HFF-Myc (cell line): ENCODE measurements at places on chromosomes 16 and 17.

DNA sequence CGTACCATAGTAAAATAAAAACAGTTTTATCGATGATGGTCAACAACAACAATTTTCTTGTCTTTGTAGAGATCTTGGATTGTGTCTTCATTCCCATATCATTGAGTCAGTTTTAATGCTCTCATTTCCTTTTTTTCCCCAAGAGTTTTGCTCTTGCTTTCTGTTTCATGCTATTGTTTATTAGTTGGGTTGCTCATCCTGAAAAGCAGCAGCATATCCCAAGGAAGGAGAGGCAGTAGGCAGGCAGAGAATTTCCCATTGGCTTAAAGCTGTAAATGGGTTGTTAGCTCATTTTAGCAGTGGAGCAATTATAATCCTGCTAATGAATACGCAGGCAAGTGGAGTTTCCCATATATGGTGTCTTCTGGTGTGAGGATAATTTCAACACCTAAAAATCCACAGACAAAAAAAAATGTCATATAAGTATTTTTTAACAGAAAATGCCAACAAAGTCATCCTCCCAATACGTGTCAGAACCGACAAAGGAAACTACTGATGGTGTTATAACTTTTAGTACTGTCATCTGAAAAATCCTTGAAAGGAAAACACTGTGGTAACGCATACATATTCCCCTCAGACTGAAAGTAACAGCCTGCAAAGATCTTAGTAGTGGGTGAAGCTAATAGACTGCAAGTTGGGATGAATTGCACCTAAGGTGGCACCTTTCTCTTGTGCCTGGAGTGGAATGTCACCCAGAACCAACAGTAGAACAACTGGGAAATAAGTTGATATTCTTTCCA is 218.3 kb downstream of the FTO start:
- DNase-seq, result no peak

DNA sequence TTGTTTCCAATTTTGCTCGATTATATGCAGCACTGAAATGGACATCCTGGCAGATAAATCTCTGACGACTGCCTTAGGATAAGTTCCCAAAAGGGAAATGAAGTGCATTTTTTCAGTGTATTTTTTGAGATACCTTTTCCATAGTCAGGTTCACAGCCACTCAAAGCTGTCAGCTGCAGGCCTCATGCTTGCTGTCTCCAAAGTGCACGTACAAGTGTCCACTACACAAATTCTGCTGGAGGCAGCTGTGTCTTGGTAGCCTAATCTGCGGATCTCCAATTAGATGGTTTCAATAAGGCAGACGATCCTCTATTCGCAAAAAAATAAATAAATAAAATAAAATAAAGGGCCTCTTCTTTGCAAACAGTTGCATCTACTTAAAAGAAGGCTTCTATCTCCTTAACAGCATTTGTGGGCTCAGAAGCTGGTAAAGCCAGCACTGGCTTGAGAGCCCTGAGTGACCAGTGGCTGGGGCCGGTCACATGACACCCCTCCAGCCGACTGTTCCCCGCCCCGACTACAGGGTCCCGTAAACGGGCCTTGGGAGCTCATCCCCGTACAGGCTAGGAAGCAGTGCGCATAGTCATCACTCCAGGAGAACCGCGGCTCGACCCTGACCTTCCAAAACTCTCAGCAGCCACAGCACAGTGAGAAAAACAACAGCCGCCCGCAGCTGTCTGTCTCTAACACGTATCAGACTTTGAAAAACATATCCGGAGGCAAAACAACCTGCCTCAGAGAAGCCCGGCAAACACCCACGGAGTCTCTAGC is 18.8 kb downstream of the RPH3AL start:
- DNase-seq, result no peak

DNA sequence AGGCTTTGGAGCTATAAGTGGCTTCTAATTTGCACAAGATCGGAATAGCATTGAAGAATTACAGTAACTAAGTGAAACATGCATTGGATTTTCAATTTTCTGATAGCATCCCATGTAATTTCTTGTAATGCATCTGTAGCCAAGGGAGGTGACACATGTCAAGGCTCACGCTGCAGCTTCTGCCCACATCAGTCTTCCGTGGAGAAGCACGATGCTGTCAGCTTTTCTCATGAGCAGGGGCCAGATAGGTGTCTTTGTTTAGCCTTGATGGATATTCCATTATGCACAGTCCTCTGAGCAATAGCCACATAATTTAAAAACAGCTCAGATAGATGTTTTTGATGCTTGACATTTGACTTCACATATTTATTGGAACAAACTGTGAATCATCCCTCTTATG is 1046.9 kb upstream of the EEF2KMT start:
- DNase-seq, result no peak

GRCh38 chr17:63450551-63450950 is 4.4 kb upstream of the CYB561 start:
- DNase-seq, result no peak

DNA sequence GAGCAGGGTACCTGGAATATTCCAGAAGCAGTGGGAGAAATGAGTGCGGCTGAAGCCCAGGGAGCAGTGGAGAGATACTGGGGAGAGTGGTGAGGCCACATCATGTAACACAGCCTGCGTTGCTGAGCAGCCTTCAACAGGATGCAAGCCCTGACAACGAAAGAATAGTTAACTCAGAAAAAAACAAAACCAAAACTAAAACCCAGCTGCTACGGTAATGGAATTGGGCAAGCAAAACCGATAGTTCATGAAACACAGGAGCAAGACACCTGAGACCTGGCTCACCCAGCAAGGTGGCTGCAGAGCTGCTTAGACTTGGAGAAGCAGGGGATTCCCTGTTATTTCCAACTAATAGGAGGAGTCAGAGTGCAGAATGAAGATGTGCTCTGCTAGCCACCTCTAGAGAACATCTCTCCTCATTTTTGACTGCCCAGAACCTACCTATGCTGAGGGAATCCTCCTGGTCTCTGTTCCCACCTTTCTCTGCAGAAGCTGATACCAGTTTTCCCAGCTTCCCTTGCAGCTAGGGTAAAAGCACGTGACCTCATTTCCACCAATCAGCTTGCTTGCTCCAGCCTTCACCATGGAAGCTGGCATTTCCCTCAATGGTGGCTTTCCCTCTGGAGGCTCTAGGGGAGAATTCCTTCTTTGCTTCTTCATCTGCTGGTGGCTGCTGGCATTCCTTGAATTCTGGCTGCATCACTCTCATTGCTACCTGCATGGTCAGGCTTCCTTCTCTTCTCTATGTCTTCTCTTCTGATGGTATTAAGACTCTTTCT is 59.4 kb upstream of the XYLT1 start:
- DNase-seq, result no peak

- DNase-seq, result no peak
Observed at GRCh38 chr16:67528870-67529581, 397 bp downstream of the RIPOR1 start.

- DNase-seq, result no peak
Observed at GRCh38 chr16:64391063-64391600, 730.7 kb downstream of the CDH11 start.

GRCh38 chr16:17370223-17370707 is 100.5 kb downstream of the XYLT1 start:
- no peak for DNase-seq

- DNase-seq, result no peak
Observed at GRCh38 chr17:72656130-72656763, 436.2 kb downstream of the SLC39A11 start.

- DNase-seq, result no peak
Observed at GRCh38 chr16:6698548-6698947, 634.1 kb upstream of the RBFOX1 start.
